ENCODE measurements at places on chromosomes 11 and 22.

GRCh38 chr22:45964372-45964771, 12.6 kb downstream of the WNT7B start:
- no peak for DNase-seq

DNA sequence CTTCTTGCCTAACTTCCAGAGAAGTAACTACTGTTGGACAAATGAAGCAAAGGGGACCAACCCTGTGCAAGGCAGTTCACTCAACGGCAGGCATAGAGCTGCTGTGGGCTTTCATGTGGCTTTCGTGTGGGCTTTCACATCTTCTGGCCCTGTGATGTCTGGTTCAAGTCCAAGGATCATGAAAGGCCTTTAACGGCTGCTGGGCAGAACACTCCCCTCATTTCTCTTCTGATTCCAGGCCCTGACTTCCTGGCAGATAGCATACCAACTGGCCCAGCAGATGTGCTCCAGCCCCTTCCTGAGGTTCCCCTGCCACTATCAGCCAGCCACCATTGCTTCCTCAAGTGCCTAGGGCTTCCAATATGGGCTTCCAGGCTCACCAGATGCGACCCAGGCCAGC, 28.7 kb upstream of the CTR9 start:
- DNase-seq = no peak

- DNase-seq = no peak
Observed at GRCh38 chr11:31795706-31796498, 15.2 kb downstream of the PAX6 start.

GRCh38 chr11:6664551-6664950, 8.9 kb upstream of the DCHS1 start:
- DNase-seq = no peak

DNA sequence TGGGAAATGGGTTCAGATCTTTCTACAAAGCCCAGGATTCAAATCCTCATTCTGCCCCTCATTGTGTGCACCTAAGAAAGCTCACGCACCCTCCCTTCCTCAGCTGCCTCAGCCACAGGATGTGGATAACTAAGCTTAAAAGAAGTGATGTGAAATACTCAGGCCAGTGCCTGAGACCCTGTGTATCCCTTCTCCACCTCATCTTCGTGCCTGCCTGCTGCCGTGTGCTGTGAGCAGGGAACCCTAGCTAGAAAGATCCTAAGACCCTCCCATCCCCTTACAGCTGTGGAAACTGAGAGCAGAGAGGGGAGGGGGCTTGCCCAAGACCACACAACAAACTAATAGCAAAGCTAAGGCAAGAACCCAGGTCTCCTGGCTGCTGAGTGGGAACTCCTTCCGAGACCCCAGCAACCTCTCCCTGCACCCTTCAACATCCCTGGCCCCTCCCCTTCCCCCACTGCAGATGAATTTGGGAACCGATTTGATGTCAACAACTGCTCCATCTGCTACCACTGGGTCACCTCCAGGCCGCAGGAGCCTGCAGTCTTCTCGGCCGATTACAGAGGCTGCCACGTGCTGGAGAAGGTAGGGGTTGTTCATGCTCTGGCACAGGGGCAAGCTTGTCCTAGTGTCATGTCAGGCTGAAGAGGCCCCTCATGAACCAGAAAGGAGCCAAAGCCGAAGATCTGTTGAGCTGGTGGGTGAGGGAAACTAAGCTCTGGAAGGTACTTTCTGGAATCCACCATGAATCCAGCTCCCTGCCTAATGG, 1.5 kb downstream of the ZP1 start:
- no peak for DNase-seq

- peak; percentile 73 for DNase-seq
Observed at GRCh38 chr11:119093942-119094815, 7.5 kb downstream of the DPAGT1 start.

DNA sequence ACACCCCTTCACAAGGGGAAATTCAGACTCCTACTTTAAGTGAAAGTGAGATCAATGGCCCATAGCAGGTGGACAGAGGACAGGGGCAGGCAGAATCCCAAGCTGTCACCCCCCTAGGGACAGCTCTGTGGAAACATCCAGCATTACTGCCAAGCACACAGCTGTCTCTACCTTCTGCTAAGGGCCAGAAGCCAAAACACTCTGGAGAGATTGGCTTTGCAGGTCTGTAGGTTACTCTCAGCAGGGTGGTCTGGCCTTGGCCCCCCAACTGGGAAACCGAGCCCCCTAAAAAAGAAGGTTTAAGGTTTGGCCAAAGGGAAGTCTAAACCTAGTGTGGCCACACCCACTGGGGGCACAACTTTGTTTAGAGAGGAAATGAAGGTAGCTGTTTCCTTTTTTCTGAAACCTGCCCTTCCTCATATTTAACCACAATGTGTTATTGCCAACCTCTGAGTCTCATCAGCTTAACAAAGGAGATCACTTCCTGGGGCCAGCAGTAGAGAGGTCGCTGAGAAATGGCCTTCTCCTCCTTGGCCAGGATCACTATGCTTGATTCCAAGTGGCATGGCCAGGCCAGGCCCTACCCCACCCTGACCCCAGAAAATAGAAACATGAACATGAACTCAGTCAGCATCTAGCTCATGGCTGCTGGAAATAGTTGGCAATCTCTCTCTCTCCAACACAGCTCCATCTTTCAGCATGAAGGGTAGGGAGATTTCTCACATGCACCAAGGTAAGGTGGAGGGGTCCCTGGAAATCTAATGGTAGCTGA, 25.9 kb upstream of the SCARF2 start:
- DNase-seq = no peak

- DNase-seq = no peak
Observed at GRCh38 chr11:32796425-32796824, 2.0 kb upstream of the CCDC73 start.

- DNase-seq = no peak
Observed at GRCh38 chr22:36328635-36329253, 59.0 kb downstream of the MYH9 start.

DNA sequence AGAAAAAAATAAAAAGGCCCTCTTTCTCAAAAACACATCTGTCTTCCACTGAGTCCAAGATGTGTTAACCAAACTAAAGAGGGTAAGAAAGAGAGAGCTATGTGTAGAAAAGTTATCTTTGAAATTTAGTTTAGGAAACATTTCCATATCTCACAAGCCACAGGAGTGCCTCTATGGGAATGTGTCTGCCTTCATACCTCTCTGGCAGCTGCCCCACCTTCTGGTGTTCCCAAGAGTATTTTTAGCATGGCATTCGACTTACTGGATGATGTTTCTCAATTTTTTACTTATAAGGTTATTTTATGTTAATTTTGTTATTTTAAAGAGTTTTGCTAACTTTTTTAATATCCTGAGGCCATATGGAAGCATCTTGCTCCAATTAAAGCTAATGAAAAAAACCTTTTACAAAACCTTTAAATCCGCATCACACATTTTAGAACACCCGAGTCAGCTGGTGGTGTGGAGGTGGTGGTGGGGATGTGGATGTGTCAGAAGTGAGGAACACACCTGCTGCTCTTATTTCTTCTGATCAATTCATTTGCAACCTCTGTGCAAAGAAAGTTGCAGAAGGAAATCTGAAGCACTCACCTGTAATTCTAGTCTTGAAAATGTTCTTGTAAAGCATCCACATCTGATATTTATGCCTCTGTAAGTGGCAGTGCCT, 112.2 kb downstream of the NCAM1 start:
- DNase-seq = no peak

DNA sequence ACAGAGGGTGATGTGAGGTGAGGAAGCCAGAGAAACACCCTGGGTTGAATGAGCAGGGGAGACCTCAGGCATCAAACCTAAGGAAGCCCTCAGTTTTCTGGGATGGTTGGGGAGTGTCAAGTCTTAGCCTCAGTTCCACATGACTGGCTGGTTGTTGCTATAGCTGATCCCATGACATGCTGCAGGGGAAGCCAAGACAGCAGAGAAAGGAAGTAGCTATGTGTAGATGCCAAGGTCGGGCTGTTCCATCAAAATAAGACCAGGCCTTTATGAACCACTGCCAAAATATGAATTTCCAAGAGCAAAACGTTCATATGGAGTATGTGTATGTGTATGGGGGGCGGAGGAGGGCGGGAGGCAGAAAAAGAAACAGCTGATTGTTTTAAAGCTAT, 11.6 kb downstream of the CD59 start:
- DNase-seq = no peak

DNA sequence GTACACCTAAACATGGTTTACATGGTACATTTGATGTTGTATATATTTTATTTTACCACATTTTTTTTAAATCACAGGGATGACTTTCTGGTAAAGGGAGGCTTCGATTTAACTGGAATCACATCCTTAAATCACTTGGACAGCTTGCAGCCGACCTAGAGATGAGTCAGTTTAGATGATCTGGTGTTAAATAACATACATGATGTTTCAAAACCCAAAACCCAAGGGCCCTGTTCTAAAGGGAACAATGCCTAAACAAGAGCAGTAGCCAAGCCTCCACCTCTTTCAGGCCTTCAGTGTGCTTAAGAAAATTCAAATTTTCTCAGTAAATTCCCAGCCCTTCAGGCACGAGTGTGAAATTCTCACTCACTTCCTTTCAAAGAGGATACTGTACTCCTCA, 108.8 kb downstream of the WT1 start:
- no peak for DNase-seq

DNA sequence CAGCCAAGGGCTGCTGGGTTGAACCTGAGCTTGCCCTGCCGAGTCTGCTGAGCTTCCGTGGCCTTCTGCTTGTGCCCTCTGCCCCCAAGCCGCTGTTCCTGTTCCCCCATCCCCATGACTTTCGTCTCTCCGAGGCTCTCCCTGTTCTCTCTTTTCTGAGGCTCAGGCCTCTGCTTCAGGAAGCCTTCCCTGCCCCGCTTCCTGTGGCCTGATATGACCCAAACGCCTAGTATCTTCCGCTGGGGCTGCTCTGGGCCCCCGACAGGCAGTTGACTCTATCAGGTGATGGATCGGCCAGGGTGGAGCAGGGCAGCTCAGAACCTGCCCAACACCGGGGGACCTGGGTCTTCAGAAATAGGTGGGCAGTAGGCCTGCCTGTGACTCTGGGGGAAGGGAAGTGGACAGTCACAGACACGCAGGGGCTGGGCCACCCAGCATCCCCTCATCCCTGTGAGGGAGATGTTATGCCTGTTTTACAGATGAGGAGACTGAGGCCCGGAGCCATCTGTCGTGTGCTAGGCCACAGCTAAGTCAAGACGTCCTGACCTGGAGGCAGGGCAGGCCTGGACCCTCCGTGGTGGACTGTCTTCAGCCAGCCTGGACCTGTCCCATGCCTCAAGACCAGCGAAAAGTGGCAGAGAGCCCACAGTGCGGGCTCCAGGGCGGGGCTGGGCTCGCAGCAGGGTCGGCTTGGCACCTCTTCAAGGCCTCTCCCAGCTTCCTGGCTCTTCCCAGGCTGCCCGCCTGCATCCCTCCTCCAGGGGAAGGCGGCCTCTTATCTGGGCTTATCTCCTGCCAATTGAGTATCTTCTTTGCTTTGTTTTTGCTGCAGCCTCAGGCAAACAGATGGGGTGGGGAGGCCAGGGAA, 16.2 kb downstream of the BAD start:
- DNase-seq = peak; percentile 77

DNA sequence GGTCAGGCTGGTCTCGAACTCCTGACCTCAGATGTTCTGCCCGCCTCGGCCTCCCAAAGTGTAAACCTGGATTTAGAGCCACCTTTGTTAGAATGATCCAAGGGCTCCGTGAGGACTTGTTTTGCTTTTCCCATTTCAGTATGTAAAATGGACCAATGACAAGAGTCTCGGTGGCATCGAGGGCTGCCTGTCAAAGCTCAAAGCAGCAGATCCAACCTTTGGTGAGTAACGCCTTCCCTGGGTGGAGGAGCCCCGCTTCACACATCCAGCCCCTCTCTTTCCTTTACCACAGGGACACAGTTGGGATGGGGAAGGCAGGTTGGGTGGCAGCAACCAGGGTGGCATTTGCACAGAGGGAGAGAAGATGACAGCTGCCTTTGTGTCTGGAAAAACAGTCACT, 4.4 kb downstream of the TTC38 start:
- no peak for DNase-seq

GRCh38 chr11:25057861-25058260, 561.0 kb downstream of the LUZP2 start:
- DNase-seq = no peak

DNA sequence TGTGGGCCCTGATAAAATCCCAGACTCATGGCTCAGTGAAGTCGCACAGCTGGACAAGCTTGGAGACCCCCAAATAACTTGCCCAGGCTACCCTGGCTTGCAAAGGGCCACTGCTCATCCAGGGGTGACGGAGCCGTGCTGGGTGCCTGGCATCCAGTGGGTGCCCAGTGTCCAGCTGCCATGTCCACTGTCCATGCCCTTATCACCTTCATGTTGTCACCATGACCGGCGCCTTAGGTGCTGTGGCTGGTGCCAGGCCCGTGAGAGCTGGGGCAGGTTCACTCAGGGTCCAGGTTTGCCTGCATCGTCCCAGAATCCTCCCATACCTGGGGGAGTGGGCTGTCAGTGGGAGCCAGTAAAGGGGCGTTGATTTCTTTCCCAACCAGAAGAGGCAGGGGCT, 57.4 kb downstream of the LRP5 start:
- peak; percentile 22 for DNase-seq

- DNase-seq = no peak
Observed at GRCh38 chr11:43316451-43316850, 4.7 kb downstream of the API5 start.

- DNase-seq = no peak
Observed at GRCh38 chr11:58390551-58391063, 16.1 kb downstream of the OR5B3 start.

GRCh38 chr22:42282943-42283277, 12.5 kb upstream of the TCF20 start:
- DNase-seq = no peak

DNA sequence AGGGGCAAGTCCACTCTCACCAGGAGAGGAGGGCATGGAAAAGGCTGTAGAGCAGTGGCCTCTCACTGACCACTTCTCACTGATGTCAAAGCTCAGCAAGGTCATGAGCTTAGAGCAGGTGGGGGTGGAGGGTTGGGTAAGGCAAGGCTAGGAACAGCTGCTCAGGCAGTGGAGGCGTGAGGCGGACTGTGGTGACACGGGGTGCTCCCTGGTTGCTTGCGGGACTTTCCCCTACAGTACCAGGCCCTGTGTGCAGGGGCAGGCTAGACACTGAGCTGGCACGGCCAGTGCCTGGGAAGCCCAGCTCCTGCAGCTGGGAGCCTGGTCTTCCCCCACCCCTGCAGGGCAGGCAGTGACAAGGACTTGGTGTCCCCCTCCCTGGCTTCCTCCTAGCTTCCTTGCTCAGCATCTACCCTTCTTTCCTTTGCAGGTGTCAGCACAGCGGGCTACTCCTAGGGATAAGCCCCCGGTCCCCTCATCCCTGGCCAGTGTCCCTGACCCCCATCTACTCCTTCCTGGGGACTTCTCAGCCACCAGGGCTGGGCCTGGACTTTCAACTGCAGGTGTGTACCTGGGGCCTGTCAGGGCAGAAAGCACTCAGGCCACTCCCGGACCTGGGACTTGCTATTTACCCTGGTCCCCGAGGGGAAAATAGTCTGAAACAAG, 45.6 kb downstream of the PISD start:
- DNase-seq = no peak

- no peak for DNase-seq
Observed at GRCh38 chr11:68432874-68433273, 27.7 kb upstream of the PPP6R3 start.

GRCh38 chr11:15859411-15859810, 496.9 kb downstream of the SOX6 start:
- DNase-seq = no peak

GRCh38 chr11:43681401-43681942, 934 bp downstream of the HSD17B12 start:
- DNase-seq = no peak

GRCh38 chr22:49657275-49657973, 170.2 kb downstream of the BRD1 start:
- DNase-seq = peak; percentile 54

Measured in left hindlimb (tissue), 1 donor.